ENCODE measurements at places on chromosomes 13 and 19. TPM values are rescaled to one million over a fixed set of nuclear protein-coding genes. Genes with fewer than 3 reads are reported as not detected.

DNA sequence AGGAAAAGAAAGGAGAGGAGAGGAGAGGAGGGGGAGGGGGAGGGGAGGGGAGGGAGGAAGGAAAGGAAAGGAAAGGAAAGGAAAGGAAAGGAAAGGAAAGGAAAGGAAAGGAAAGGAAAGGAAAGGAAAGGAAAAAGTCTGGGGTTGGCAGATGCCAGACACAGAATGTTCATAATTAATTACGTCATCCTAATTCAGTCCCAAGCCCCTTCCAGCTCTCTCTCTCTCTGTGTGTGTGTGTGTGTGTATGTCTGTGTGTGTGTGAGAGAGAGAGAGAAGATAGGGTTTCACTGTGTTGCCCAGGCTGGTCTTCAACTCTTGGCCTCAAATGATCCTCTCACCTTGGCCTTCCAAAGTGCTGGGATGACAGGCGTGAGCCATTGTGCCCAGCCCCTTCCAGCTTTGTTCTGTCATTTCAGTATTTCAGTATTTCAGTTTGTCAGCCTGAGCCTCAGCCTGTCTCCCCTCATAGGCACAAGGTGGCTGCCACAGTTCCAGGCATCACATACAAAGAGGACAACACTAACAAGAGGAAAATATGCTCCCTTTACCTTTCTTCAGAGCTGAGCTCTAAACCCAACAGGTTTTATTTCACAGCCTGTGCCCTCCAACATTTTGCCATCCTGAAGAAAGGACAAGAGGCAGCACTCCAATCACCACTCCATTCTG lies 14.6 kb downstream of the IFNL3 start:
- DNase-seq, result no peak
- H3K27me3 ChIP-seq, result no peaks in the 10 kb centered on the region
- H3K4me3 ChIP-seq, result no peak overlapping the region
- H3K36me3 ChIP-seq, result no peaks in the 10 kb centered on the region

DNA sequence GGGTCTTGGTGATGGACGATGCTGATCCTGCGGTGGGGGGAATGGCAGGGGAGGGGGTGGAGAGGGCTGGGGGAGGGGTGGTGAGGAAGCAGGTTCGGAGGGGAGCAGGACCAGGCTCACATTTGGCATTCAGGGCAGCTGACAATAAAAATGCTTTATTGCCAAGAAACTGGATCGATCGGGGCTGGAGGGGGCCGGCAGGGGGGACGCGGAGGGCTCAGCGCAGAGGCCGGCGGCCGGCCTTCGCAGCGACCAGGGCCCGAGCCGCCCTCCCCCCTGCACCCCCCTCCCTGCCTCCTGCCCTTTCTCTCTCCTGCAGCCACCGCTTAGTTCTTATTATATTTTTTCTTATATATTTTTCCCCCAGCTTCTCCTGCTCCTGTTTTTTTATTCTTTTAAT lies 18.1 kb upstream of the POU2F2 start:
- H3K4me1 ChIP-seq, result peaks cover 31% of the 10 kb centered on the region
- no peak for DNase-seq
- H3K4me3 ChIP-seq, result no peak overlapping the region
- no peak overlapping the region for H3K27ac ChIP-seq
- no peaks in the 10 kb centered on the region for H3K36me3 ChIP-seq

- H3K4me1 ChIP-seq, result no peaks in the 10 kb centered on the region
- DNase-seq, result no peak
- H3K27me3 ChIP-seq, result peaks cover 29% of the 10 kb centered on the region
- no peak overlapping the region for H3K4me3 ChIP-seq
- no peak overlapping the region for H3K27ac ChIP-seq
- H3K36me3 ChIP-seq, result no peaks in the 10 kb centered on the region
Measured at GRCh38 chr13:25447396-25447795, 75.6 kb downstream of the ATP8A2 start.

- no peak overlapping the region for H3K4me3 ChIP-seq
- no peak for DNase-seq
- H3K36me3 ChIP-seq, result peaks cover 1% of the 10 kb centered on the region
- no peaks in the 10 kb centered on the region for H3K4me1 ChIP-seq
Measured at GRCh38 chr13:83618966-83619365, 263.3 kb downstream of the SLITRK1 start.

- H3K27ac ChIP-seq, result no peak overlapping the region
- H3K4me1 ChIP-seq, result peaks cover 61% of the 10 kb centered on the region
- H3K27me3 ChIP-seq, result no peaks in the 10 kb centered on the region
- peak overlapping the region; percentile 95 for H3K4me3 ChIP-seq
Measured at GRCh38 chr19:41311613-41312012, 1.6 kb downstream of the CCDC97 start.

- no peak overlapping the region for H3K4me3 ChIP-seq
- no peak overlapping the region for H3K27ac ChIP-seq
Measured at GRCh38 chr19:53945998-53946397, 16.7 kb upstream of the CACNG8 start.

- DNase-seq, result no peak
- peak overlapping the region; percentile 58 for H3K27ac ChIP-seq
- peaks cover 21% of the 10 kb centered on the region for H3K36me3 ChIP-seq
- H3K27me3 ChIP-seq, result no peaks in the 10 kb centered on the region
- peak overlapping the region; percentile 52 for H3K4me3 ChIP-seq
Measured at GRCh38 chr19:2330632-2331284, 2.3 kb downstream of the SPPL2B start.

GRCh38 chr19:3062165-3063105 lies at the start of gene TLE5:
Gene TLE5, minus strand, starts transcription at chr19:3062495. Its CDS starts 295 bp downstream, at chr19:3062200.
- peaks cover 33% of the 10 kb centered on the region for H3K4me1 ChIP-seq
- no peaks in the 10 kb centered on the region for H3K27me3 ChIP-seq
- peaks cover 24% of the 10 kb centered on the region for H3K36me3 ChIP-seq
- peak; percentile 65 for DNase-seq

DNA sequence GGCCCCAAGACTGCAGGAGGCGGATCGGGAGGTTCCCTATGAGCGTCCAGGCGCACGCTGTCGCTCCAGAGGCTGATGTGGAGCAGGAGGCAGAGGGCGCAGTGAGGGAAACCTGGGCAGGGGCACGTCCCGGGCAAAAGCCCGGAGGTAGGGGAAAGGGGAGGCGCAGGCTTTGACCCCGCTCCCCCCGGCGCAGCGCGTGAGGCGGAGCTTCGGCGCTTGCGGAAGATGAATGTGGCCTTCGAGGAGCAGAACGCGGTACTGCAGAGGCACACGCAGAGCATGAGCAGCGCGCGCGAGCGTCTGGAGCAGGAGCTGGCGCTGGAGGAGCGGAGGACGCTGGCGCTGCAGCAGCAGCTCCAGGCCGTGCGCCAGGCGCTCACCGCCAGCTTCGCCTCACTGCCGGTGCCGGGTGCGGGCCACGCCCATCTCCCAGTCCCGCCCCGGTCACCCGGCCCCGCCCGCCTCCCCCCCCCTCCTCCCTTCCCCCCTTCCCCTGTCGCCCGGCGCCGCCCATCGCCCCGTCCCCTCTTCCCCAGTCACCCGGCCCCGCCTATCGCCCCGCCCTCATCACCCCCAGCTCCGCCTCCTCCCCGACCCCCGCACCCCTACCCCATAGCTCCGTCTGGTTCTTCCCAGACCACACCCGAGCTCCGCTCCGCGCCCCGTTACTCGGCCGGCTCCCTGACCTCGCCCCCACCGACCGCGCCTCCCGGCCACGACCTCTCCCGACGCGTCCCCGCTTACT lies 4.1 kb downstream of the HMG20B start:
- no peak for DNase-seq
- no peak overlapping the region for H3K27ac ChIP-seq
- H3K36me3 ChIP-seq, result peaks cover 8% of the 10 kb centered on the region
- peaks cover 11% of the 10 kb centered on the region for H3K4me1 ChIP-seq
- H3K4me3 ChIP-seq, result no peak overlapping the region
- H3K27me3 ChIP-seq, result no peaks in the 10 kb centered on the region

- no peaks in the 10 kb centered on the region for H3K27me3 ChIP-seq
- H3K4me1 ChIP-seq, result peaks cover 30% of the 10 kb centered on the region
- H3K4me3 ChIP-seq, result peak overlapping the region; percentile 89
Measured at GRCh38 chr19:58409010-58409790, 751 bp downstream of the ZNF584 start.

DNA sequence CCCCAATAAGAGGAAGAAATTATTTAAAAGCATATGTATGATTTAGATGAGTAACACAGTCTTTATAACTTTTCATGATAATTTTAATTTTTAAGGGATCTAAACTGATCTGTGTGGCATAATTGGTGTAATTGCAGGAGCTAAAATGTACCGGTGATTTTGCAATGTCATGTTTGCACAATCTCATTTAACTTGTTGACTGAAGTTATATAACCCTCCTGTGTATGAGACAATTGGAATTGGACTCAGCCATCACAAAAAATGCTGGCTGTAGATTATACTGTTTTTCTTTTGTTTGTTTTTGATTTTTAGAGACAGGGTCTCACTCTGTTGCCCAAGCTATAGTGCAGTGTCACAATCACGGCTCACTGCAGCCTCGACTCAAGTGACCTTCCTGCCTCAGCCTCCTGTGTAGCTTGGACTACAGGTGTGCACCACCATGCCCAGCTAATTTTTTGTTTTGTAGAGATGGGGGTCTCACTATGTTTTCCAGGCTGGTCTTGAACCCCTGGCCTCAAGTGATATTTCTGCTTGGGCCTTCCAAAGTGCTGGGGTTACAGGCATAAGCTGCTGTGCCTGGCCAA lies 26.1 kb downstream of the FGF9 start:
- H3K4me1 ChIP-seq, result no peaks in the 10 kb centered on the region
- no peaks in the 10 kb centered on the region for H3K27me3 ChIP-seq
- H3K4me3 ChIP-seq, result no peak overlapping the region
- no peak for DNase-seq

- peak overlapping the region; percentile 81 for H3K27ac ChIP-seq
- H3K4me3 ChIP-seq, result peak overlapping the region; percentile 77
- H3K27me3 ChIP-seq, result no peaks in the 10 kb centered on the region
- H3K4me1 ChIP-seq, result peaks cover 62% of the 10 kb centered on the region
Measured at GRCh38 chr13:113207890-113208420, 514 bp downstream of the PCID2 start.

- DNase-seq, result no peak
- H3K27me3 ChIP-seq, result no peaks in the 10 kb centered on the region
Measured at GRCh38 chr19:3514930-3515329, 8.8 kb downstream of the FZR1 start.

- peak; percentile 30 for DNase-seq
- no peaks in the 10 kb centered on the region for H3K4me1 ChIP-seq
- no peak overlapping the region for H3K4me3 ChIP-seq
- H3K27me3 ChIP-seq, result peaks cover 13% of the 10 kb centered on the region
Measured at GRCh38 chr13:97855570-97856303, 97.7 kb upstream of the IPO5 start.

DNA sequence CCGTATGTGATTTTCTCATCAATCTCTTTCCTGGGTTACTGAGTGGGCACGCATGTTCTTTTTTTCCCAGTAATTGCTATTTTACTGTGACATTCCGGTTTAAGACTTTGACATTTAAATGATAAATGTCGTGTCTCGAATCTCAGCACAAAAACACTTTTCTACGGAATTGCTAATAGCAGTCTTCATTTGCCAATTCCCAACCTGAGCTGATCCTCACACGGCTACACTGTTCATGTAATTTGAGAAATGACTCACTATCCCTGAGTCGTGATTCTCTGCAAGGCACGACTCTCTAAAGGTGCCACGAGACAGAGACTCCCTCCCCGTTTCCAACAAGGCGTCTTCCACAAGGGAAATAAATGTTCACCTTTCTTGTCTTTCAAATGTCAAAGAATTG lies 88.7 kb upstream of the USP29 start:
- no peaks in the 10 kb centered on the region for H3K27me3 ChIP-seq
- peaks cover 2% of the 10 kb centered on the region for H3K36me3 ChIP-seq
- no peak for DNase-seq
- H3K27ac ChIP-seq, result no peak overlapping the region
- H3K4me3 ChIP-seq, result no peak overlapping the region

- no peak for DNase-seq
- no peaks in the 10 kb centered on the region for H3K27me3 ChIP-seq
- H3K4me3 ChIP-seq, result peak overlapping the region; percentile 27
- H3K4me1 ChIP-seq, result peaks cover 74% of the 10 kb centered on the region
- peak overlapping the region; percentile 73 for H3K27ac ChIP-seq
Measured at GRCh38 chr19:1411255-1412191, 4.1 kb downstream of the DAZAP1 start.

DNA sequence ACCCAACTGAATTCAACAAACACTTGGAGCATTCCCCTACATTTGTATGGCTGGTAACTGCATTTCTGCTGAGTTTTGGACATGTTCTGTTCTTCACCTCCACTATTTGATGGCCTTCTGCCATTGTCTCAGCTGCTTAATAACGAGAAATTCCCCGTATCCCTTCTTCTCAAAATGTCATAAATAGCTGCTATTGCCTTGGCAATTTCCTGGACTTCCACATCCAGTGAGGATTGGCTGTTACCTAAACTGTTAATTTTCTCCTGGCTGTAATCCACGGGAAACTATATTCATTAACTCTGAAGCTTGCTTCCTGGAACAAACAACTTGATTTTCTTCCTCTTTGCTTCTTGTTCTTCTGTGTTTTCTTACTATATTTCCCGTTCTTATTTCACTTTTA lies 69.5 kb upstream of the TDRD3 start:
- H3K4me1 ChIP-seq, result no peaks in the 10 kb centered on the region
- no peak overlapping the region for H3K4me3 ChIP-seq
- no peaks in the 10 kb centered on the region for H3K36me3 ChIP-seq
- no peak for DNase-seq
- H3K27ac ChIP-seq, result no peak overlapping the region

DNA sequence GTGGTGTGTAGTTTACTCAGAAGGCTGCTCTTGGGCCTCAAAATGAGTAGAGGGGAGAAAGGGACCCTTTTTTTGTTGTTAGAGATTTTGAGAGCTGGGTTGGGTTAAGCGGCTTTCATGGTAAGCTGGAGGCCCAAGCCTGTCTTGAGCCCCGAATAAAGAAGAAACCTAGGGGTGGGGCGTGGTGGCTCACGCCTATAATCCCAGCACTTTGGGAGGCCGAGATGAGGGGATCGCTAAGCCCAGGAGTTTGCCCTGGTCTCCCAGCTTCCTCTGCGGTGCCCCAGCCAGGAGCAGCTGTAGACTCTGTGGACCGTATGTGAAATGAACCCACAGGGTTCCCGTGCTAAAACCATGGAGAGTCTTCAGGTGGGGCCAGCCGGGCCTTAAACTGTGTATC lies 56.1 kb downstream of the KDM4B start:
- H3K4me3 ChIP-seq, result no peak overlapping the region
- H3K27me3 ChIP-seq, result no peaks in the 10 kb centered on the region
- no peak overlapping the region for H3K27ac ChIP-seq

GRCh38 chr19:42306646-42307045 lies 4.2 kb upstream of the PAFAH1B3 start:
- no peak for DNase-seq
- H3K27ac ChIP-seq, result no peak overlapping the region
- peaks cover 13% of the 10 kb centered on the region for H3K4me1 ChIP-seq
- H3K36me3 ChIP-seq, result no peaks in the 10 kb centered on the region

Gene PRX
- total RNA-seq, result 1.5 TPM

Gene CEACAM21
- total RNA-seq, result 33.6 TPM

Gene AMER2
- total RNA-seq, result not detected

Gene EEF1AKMT1
- 15.1 TPM for total RNA-seq

Gene CCDC169
- total RNA-seq, result 1.0 TPM

Gene ERICH6B
- not detected for total RNA-seq

Gene ATXN8OS
- not detected for total RNA-seq

Gene ANGPTL8
- not detected for total RNA-seq

Gene SYDE1
- total RNA-seq, result 1.1 TPM

Gene EFNB2
- total RNA-seq, result 0.07 TPM

Data from activated naive CD4-positive, alpha-beta T cell treated with anti-CD3 and anti-CD28 coated beads for 36 hours (primary cell).